ENCODE measurements at places on chromosomes 4 and X.

- H3K4me1 ChIP-seq, result peaks cover 4% of the 10 kb centered on the region
- no peak overlapping the region for H3K27ac ChIP-seq
- H3K4me3 ChIP-seq, result no peak overlapping the region
- H3K27me3 ChIP-seq, result no peaks in the 10 kb centered on the region
- DNase-seq, result no peak
Measured at GRCh38 chrX:45295259-45295986, 94.7 kb upstream of the DIPK2B start.

- no peak overlapping the region for H3K27ac ChIP-seq
- no peaks in the 10 kb centered on the region for H3K27me3 ChIP-seq
- DNase-seq, result no peak
- no peaks in the 10 kb centered on the region for H3K36me3 ChIP-seq
- no peaks in the 10 kb centered on the region for H3K4me1 ChIP-seq
Measured at GRCh38 chrX:125620715-125621587, 301.3 kb downstream of the TEX13C start.

DNA sequence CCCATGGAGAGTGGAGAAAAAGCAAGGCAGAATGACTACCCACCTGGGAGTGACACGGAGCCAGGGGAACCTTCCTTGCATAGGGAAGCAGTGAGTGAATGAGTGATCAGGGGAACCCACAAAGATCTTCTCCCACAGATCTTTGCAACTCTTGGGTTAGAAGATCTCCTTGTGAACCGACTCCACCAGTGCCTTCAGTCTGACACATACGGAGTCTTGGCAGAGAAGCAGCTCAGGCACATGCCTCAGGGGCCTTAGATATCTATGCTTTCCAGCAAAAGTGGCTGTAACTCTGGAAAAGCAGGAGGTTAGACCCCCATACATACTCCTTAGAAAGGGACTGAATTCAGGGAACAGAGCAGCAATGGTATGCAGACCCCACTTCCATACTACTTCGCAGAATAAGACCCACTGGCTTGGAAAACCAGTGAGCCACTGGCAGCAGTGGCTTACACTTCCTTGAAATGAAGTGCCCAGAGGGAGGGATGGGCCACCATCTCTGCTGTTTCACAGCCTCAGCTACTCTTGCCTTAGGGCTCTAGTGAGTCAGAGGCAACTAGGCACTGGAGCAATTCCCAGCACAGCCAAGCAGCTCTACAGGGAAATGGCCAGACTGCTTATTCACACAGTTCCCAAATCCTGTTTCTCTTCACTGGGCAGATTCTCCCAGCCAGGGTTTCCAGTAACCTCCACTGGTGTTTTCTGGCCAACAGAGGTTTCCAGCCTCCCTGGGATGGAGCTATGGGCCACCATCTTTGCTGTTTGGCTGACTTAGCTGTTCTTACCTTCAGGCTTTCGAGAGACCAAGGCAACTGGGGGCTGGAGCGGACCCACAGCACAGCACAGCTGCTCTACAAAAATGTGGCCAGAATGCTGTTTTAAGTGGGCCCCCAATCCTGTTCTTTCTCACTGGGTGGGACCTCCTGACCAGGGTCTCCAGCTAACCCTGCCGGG is 82.8 kb upstream of the TCEAL2 start:
- no peaks in the 10 kb centered on the region for H3K4me1 ChIP-seq
- no peak for DNase-seq
- H3K27ac ChIP-seq, result no peak overlapping the region
- H3K4me3 ChIP-seq, result no peak overlapping the region
- H3K36me3 ChIP-seq, result no peaks in the 10 kb centered on the region

DNA sequence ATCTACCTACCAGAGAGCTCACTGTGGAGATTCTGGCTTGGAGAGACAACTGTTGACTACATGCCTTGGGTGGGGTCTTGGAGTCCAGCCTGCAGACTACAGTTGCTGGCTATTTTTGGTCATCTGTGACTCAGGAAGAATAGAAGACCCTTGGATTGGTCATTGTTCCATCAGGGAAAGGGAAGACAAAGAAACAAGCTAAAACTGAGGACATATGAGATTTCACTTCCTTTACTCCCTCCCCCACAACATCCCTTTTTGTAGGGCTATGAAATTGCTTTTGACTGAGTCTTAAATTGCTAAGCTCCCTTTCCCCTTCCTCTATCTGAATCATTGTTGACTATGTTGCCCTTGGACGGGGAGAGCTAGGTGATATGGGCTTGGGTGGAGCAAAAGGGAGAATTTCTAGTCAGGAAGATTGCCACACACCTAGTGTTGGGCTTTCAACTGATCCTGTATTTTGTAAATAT is 11.7 kb downstream of the MSN start:
- H3K27me3 ChIP-seq, result no peaks in the 10 kb centered on the region
- H3K36me3 ChIP-seq, result peaks cover 1% of the 10 kb centered on the region
- no peak overlapping the region for H3K4me3 ChIP-seq

DNA sequence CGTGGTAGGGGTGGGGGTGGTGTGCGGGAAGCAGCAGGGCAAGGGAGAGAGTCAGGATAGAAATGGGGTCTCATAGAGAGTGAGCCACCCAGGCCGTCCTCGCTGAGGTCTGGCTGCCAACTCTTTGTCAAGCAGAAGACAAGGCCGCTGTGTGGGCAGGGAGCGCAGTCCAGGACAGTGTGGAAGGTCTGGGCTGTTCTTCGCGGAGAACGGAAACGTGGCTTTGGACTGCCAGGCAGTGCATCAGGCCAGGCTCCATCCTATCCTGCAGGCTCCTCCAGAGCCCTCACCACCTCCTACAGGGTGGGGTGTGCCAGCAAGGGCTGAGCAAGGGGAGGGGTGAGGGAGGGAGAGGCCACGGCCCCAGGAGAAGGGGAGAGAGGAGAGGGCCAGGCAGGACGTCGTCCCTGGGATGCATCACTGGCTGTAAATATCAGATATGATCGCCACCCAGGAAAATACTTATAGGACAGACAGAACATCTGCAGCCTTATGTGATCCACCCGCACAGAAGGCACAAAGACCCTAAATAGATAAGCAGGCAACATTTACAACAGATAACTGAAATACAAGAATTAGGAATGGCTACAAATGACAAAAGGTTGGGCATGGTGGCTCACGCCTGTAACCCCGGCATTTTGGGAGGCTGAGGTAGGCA is 85.3 kb downstream of the ABLIM2 start:
- H3K36me3 ChIP-seq, result no peaks in the 10 kb centered on the region
- peaks cover 3% of the 10 kb centered on the region for H3K4me1 ChIP-seq
- peaks cover 14% of the 10 kb centered on the region for H3K27me3 ChIP-seq
- H3K4me3 ChIP-seq, result no peak overlapping the region
- no peak overlapping the region for H3K27ac ChIP-seq

Data from mesothelial cell of epicardium (in vitro differentiated cells).